ENCODE measurements at places on chromosomes 1 and 21.

DNA sequence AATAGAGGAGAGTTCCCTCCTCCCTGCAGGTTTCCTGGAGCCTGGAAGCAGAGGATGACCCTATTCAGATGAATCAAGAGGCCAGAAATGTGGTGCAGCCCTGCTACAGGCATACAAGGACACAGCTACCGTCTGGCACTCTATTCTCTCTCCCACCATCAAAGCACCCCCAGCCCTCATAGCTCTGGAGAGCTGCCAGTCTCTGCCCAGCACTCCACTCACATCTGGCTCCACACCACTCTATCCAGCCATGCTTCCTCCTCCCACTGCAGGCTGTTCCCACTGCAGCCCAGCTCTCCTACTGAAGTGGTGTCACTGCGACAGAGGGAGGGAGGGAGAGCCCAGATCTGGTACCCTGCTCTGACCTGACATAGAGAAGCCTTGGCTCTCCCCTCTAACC lies 18.4 kb downstream of the SYT2 start:
- no peak for DNase-seq

DNA sequence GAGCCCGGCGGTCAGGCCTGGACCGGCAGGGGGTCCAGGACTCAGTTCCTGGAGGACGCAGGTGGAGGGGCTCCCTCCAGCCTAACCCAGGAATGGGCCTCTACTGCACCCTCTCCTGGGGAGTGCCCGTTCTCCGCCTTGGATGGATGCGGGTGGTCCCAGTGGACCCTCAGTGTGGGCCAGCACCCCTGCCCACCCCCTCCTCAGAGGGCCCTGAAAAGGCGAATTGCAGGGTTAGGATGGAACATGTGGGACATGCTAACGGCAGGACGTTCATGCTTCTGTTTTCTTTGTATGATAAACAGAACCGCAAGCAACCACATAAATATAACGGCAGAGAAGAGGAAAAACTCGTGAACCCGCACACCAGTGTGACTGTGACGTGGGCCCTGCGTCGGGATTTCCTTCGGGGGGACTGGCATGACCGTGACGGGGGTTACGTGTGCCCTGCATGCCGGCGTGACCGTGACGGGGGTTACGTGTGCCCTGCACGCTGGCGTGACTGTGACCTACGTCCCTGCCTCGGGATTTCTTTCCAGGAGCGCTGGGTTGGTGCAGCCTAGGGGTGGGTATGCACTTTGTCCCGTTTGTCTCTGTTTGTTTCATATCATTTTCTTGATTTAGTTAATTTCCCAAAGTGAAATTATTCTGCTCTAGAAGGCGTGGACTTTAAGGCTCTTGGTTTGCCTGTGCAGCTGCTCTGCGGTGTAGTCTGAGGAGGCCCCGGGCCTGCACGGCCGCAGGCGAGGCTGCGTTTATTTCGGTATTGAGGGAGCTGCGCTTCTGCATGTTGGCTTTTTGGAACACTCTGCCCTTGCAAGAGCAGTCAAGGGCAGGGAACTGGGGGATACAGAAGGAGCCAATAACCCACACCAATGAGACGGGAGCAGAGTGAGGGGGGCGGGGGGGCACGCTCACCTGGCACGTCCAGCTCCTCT lies 3.1 kb downstream of the FTCD start:
- no peak for DNase-seq

DNA sequence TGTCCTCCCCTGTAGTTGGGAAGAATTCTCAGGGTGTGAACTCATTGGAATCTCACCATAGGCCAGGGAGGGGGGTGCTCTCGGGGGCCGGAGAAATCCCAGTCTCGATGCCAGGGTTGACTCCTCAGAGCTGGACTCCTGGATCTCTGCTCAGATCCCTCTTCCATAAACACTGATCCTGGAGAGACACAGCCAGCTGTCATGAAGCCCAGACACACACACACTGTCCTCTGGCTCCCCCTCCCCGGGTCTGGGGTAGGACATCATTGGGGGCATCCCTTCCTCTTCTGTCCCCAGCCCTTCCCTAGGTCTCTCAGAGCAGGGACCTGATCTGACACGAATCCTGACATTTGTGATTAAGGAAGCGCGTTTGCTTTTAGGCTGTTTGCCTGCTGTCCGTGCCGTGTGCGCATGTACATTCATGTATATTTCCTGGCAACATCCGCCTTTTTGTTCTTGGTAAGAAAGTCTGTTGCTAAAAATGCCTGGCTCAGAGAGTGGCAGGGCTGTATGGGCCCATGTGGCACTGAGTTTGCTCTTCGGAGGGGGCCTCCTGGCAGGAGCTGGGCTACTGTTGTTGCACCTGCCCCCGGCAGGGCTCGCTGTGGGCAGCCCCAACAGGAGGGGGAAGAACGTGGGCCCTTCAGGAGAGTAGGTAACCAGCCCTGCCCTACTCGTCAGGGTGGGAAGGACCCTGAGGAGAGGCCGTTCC lies 45.4 kb upstream of the SELENON start:
- DNase-seq: no peak

GRCh38 chr21:46308431-46308830 lies 15.2 kb downstream of the C21orf58 start:
- DNase-seq: no peak

GRCh38 chr1:25795946-25796810 lies 3.8 kb upstream of the SELENON start:
- no peak for DNase-seq

DNA sequence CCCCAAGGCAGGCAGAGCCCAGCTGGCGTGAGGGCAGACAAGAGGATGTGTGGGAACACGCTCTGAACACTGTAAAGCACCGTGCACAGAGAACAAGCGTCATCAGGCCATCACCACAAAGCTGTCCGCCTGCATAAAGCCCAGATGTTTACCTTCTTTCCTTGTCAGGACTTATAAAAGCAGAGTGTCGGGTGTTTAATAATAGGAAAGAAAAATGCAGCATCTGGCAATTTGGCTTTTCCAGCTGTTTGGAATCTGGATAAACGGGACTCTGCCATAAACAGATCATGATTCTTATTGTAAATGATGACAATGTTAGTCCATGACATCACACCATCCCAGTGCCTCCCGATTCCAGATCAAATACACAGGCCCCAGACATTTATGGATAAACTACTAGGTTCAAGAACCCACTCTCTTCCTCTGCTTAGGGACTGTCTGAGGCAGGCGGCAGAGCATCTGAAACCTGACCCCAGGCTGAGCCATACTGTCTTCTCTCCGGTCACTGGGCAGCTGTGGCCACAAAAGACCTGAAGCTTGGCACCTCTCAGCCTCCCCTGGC lies 4.2 kb downstream of the GLIS1 start:
- DNase-seq: no peak

DNA sequence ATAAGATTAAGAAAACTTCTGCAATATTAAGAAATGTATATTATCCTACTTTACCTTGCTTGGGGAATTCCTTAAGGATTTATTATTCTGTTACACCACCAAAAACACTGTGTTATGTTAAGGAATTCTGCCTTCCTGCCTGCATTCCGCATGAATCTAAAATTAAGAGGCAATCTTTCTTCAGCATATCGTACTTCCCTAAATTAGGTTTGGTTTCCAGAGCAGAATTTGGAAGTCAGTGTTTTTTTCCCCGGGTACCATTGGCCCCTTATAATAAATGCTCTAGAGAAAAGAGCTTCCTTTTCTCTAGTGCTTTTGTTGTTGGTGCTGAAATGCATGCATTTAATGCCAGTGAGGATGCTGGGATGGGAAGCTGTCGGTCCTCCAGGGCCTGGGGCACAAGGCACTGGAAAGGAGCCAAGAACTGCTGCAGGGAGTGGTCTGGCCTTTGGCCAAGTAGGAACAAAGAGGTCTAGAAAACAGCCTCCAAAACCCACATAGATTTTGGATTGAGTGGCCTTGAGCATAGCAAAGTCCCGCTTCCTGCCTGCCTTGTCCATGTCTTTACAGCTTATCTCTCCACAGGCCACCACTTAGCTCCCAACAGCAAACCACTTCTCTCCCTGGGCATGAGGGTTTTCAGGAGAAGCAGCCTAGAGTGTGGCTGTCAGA lies 69.9 kb downstream of the RRAGC start:
- no peak for DNase-seq

DNA sequence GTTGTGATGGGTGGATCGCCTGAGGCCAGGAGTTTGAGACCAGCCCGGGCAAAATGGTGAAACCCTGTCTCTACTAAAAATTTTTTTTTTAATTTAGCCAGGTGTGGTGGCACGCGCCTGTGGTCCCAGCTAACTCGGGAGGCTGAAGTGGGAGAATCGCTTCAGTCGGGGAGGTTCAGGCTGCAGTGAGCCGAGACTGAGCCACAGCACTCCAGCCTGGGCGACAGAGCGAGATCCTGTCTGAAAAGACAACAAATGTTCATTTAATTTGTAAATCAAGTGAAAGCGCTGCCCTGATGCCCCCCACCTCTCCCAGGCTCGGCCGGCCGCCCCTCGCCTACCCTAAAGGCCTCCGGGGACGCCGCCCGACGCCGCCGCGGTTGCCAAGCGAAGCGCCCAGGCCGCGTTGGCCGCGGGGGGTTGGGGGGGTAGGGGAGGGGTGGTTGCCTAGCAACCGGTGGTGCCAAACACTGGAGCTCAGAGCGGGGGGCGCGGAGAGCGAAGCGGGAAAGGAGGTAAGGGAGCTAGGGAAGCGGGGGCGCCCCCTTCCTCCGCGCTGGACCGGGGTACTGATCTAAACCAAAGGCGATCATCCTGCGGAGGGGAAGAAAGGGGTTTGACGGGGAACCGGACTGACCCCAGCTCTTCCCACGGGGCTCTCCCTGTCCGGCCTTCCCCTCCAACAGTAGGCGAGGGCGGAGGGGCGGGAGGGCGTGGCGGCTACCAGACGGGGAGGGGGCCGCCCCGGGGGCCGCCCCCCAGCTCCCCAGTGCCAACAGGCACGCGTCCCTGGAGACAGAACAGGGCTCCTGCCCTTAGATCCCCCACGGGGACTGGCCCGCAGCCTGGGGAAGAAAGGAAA lies at the start of gene TEKT2:
TEKT2 (plus strand) TSS at position 460 of the 862 bp plus-strand sequence. CDS start 828 bp downstream, outside the sequence.
- no peak for DNase-seq

DNA sequence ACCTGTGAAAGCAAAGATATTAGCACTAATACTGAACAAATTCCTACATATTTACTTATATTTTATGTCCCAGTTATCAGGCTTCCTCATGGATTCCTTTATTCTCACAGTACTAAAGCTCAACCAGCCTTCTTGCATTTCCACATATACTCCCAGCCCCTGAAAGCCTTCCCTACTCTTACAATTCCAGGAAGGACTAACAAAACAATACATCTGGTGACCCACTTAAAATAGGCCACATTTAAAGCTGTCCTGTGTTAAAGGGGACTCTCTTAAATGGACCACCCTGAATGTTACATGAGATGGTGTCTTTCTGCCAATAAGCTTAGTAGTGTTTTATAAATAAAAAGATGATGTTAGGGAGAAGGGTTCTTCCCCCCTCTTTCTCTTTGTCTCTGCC lies 54.4 kb downstream of the NTMT2 start:
- DNase-seq: no peak

GRCh38 chr1:111738436-111739193 lies 580 bp downstream of the INKA2 start:
- no peak for DNase-seq

DNA sequence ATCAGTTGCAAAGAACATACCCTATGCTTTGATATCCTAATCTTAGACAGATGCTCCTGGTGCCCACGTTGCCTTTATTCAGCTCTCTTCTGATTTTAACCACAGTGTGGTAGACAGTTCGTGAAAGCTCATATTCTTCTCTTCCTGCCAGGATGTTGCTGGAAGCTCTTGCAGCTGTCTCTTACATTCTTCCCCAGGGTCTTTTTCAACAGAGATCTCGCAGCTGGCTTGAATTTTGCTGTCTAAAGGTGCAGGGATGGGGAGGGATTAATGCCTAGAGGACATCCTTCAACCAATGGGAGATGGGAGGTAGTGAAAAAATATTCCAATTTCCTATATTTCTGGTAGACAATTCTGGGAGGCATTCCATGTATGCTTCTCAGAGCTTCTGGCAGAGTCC lies 150.0 kb upstream of the APP start:
- no peak for DNase-seq

- no peak for DNase-seq
These were observed 6.7 kb downstream of the POFUT2 start for GRCh38 chr21:45280969-45281368.

GRCh38 chr1:246181241-246181640 lies 325.8 kb downstream of the SMYD3 start:
- no peak for DNase-seq

DNA sequence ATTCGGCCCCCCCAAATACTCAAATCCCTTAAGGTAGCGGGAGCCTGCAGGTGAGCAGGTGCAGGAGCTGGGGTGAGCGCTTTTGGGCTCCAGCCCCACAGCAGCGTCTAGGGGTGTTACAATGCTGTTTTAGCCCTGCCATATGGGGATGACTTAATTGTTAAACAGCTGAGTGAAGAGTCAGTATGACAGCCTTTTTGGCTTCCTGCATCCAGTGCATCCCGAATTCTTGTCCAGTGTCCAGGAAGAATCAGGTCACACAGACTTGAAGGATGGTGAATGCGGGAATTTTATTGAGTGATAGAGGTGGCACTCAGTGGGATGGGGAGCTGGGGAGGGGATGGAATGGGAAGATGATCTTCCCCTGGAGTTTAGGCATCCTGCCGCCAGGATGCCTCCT lies 30.4 kb upstream of the HHAT start:
- DNase-seq: no peak

GRCh38 chr1:19029191-19030085 lies 73.0 kb upstream of the IFFO2 start:
- no peak for DNase-seq

GRCh38 chr1:87106144-87106543 lies 191.7 kb downstream of the HS2ST1 start:
- DNase-seq: no peak

GRCh38 chr21:26736449-26736848 lies 108.8 kb downstream of the ADAMTS1 start:
- no peak for DNase-seq

DNA sequence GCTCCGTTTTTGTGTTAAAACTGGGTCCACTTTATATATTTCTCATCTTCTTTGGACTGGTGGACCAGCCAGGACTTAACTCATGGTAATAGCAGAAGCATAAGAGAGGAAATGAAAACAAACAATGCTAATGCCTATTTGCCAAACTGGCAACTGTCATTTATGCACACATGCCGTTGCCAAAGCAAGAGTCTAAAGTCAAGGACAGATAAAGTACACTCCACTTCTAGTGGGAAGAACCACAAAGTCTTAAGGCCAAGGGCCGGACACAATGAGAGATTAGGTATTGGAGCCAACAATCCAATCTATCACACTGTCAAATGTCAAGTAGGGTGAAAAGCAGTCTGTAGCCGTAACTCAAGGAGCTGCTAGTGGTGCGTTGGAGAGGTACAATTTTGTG lies 157.7 kb downstream of the LYPLAL1 start:
- no peak for DNase-seq

- no peak for DNase-seq
These were observed 71.4 kb downstream of the DIRAS3 start for GRCh38 chr1:67978890-67979516.

DNA sequence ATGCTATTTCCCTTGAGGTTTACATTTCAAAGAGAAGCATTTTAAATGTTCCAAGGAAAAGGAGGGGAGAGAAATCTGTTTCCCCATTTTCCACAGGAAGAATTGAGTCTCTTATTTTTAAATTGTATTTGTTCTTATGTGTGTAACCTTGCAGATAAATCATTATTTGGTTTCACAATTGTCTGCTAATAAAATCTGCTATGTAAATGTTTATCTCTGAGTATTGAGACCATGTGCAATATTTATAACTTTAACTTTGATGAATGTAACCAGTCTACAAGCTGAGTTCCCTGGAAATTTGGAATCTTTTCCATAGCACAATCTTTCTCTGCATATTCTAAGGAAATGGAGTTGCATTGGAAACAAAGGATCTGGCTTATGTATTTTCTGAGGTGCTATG lies 209.6 kb downstream of the PTBP2 start:
- DNase-seq: no peak

- no peak for DNase-seq
These were observed 1326.7 kb downstream of the MRPL39 start for GRCh38 chr21:24280596-24280995.
